ENCODE measurements at places on chromosomes 16 and 17.

DNA sequence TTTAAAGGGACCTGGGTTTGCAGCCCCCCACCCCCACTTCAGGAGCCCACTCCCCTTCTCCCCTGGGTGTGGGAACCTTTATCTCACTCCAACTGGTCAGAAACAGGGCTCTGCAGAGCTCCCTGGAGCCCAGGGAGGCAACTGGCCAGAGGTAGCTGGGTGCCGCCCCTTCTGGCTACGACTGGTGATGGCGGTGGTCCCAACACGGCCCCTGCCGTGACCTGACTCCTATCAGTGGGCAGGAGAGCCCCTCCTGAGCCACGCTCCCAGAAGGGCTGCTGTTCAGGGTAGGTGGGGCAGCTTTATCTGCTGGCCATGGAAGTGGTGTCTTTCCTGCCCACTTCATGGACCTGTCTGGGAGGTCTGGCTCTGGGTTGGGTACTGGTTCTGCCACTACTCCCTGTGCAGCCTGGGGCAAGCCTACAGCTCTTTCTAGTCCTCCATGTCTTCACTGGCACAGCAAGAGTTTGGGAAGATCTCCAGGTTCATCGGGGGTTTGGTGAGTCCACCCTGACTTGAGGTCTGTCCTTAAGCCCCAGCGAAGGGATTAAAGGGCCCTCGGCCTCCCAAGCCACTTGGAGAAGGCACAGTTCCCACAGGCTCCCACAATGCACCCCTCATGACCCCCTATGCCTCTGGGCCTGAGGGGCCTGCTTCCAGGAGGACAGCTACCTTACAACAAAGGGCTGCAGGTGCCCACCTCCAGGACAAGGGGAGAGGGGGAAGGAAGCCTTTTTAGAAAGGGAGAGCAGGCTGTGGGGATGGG, 5.5 kb upstream of the SREBF1 start:
- no peak for DNase-seq

DNA sequence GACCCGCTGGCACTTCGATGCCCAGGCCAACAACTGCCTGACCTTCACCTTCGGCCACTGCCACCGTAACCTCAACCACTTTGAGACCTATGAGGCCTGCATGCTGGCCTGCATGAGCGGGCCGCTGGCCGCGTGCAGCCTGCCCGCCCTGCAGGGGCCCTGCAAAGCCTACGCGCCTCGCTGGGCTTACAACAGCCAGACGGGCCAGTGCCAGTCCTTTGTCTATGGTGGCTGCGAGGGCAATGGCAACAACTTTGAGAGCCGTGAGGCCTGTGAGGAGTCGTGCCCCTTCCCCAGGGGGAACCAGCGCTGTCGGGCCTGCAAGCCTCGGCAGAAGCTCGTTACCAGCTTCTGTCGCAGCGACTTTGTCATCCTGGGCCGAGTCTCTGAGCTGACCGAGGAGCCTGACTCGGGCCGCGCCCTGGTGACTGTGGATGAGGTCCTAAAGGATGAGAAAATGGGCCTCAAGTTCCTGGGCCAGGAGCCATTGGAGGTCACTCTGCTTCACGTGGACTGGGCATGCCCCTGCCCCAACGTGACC, 5.0 kb downstream of the WFIKKN2 start:
- DNase-seq = no peak

DNA sequence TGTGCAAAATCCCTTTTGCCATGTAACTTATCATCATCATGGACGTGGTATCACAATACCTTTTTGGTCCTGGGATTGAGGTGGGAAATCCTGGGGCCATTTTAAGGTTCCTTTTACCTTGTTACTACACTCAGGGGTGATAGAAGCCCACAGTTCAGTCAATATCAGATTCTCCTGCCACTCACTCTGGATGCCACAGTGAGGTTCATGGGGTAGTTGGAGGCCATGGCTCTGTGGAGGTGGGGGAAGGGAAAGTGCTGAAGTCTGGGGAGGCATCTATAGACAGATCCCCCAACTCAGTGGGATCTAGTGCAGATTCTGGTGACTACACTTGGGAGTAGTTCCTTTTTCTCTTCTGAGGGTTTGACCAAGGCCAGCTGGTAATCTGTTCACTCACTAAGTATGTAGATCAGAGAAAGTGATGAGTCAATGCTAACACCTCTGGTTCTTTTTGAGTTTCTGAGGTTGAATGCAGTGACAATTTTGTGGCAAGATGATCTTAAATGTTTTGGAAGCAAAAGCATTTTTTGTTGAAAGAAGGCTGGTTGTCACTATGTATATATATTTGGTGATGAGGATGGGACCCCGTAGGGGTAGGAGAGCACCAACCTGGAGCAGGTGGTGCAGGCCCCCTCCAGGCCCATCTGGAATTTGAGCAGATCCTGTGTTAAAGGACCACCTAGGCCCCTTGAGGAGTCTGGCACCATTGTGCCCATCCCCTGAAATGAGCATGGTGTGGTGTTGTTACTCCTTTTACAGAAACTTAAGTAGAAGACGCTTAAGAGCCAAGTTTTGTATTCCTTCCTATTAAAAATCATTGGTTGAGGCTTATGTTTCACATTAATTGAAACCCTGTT, 18.8 kb upstream of the IRF8 start:
- DNase-seq = no peak

DNA sequence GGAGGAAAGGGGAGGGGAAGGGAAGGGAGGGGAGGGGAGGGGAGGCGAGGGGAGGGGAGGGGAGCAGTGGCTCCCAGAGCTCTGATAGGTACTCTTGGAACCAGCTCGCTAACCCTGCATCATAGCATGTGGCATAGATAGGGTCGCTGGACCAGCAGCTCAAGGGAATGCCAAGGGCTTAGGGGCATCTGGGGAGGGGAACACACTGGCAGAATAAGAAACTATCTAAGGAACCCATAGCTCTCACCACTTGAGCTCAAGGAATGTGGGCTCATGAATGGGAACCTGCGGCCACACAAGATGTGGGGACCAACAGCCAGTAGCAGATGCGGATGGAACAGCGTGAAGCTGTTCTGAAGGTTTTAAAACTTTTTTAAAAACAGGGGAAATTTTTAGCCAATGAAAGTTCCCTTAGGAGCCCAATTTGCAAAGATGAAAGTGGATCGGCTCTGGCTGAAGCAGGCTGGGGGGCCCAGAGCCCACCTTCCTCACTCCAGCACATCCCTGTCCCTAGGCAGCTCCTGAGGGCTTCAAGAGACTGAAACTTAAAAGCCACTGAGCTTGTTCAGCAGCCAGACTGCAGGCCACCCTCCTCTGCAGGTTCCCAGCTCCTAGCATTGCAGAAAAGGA, 46.9 kb downstream of the PIMREG start:
- DNase-seq = no peak

- DNase-seq = no peak
Observed at GRCh38 chr16:54203851-54204505, 82.6 kb downstream of the IRX3 start.

- no peak for DNase-seq
Observed at GRCh38 chr16:30459456-30459855, 13.1 kb upstream of the ITGAL start.

DNA sequence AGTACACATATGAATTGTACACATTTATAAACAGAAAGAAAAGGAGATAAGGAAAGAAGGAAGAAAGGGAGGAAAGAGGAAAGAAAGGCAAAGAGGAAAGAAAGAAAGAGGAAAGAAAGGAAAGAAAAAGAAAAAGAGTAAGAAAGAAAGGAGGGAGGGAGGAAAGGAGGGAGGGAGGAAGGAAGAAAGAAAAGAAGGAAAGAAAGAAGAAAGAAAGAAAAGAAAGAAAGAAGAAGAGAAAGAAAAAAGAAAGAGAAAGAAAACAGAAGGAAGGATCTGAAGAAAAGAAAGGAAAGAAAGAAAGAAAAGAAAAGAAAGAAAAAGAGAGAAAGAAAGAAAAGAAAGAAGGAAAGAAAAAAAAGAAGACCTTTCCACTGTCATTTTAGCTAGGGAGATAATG, 571.4 kb upstream of the SALL1 start:
- DNase-seq = no peak

GRCh38 chr16:711548-712320, 3.2 kb upstream of the METRN start:
- peak; percentile 74 for DNase-seq

- DNase-seq = no peak
Observed at GRCh38 chr17:75878174-75878998, at the start of gene TRIM47. Gene TRIM47, minus strand, starts transcription at chr17:75878581. Its CDS starts 33 bp downstream, at chr17:75878548.

GRCh38 chr16:4745274-4745569, 10.9 kb downstream of the DNAAF8 start:
- no peak for DNase-seq

GRCh38 chr16:79648826-79649225, 48.3 kb upstream of the MAF start:
- DNase-seq = no peak

DNA sequence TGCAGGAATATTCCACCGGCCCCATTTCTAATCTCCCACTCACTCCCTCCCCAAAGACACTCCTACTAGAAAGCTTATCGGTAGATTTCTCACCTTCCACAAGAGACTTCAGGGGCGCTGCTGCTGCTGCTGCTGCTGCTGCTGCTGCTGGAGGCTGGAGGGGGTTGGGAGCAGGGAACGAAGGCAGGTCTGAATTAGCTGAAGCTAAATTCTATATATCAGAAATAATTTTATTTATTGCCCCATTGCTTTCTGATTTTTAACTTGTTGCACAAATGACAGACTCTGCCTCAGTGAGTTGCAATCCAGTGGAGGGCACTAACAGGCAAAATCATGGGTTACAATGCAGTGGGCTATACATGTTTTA, 25.8 kb upstream of the HLF start:
- peak; percentile 17 for DNase-seq

DNA sequence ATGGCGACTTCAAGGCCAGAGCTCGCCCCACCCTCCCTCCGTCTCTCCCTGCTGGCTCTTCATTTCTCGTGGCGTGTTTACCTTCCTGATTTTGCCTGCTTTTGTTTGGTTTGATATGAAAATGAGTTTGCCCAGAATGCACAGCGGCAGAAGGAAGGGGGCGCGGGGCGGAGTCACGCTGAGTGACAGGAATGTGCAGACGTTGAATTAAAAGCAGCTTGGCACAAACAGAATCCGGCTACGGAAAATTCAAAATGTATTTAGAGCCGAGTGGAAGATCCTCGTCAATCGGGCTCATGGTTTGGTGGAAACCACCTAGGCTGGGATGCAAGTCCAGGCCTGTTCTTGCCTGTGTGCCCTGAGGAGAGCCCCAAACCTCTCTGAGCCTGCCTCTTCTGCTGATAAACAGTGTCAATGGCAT, 102.7 kb downstream of the SDK2 start:
- DNase-seq = no peak

GRCh38 chr16:2898831-2899563, 12.7 kb upstream of the FLYWCH1 start:
- no peak for DNase-seq

DNA sequence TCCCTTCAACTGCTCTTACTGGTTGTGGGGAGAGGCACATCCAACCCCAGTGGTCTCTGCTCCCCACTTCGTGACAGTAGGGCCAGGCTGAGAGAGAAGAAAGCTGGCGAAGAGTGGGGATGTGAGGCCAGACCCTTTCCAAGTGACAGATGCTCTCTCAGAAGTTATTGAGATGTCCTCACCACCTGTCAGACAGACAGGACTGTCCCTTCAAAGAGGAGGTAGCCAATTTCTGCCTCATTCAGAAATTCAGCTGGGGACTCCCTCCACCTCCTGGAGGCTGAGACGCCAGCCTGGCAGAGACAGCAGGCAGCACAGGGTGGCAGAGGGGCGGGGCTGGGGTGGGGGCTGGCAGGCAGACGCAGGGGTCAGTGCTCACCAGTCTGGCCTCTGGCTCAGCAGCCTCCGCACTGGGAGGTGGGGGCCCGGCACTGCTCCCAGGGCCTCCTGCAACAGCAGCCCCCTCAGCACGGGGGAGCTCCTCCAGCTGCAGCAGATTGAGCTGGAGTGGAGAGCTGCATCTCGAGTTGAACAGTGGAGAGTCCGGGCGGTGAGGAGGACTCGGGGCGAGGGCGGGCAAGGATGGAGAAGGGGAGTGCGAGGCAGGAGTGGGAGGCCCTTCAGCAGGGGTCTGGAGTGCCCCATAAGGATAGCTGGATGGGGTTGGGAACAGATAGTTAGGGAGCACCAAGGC, 9.2 kb downstream of the PER1 start:
- DNase-seq = no peak

DNA sequence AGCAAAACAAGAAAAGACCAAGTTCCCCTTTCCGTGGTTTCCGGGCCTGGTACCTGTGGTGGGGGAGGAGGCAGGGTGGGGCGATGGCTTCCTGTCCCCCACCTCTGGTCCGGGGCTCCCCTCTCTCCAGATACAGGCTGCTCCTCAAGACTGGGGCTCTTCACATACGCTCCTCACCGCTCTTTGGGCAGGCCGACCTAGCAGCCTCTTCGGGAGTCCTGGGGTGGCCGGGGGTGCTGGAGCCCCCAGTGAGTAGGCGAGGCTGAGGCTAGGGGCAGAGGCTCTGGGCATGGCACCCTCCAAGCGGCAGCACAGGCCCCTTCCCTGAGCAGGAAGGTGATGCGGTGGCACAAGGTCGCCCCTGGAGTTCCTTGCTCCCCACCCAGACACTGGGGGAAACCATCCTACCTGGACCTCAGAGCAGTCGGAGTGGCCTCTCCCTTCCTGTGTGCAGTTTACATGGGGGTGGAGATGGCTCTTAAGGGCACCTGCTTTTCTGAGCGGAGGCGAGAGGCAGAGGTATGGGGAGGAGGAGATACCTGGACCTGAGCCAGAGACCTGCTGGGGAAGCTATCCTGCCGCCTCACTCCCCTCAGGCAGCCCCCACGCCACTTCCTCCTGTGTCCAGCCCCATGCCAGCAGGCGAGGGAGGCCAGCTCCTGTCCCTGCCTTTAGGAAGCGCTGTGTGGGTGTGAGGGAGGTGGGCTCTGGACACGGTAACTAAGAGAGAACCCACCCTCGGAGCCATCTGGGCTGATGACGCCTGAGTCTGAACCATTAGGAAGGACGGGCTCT, 891 bp downstream of the CORO1A start:
- DNase-seq = peak; percentile 91

- no peak for DNase-seq
Observed at GRCh38 chr17:67632141-67632540, 85.6 kb upstream of the NOL11 start.

- DNase-seq = no peak
Observed at GRCh38 chr17:49646391-49647255, 31.3 kb downstream of the SPOP start.

DNA sequence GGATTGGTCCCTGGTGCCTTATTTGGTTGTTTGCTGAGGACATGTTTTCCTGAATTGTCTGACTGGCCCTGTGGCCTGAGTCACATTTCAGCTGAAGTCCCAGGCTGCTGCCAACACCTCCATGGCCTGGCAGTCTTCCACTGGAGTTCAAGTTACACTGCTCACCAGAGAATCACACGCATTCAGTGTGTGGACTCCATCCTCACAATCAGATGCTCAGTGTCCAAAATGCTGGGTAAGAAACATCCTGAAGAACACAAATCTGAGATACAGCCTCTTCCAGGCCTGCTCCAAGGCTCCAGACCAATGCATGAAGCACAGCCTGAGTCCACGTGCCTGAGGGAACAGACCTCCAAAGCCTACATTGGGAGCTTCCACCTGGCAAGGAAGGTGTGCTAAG, 19.2 kb downstream of the CD300LB start:
- no peak for DNase-seq

All from CD4-positive, alpha-beta T cell treated with Interleukin-6 at 100 ng/mL for 8 hours (primary cell).